ENCODE measurements at places on chromosomes 12 and 14.
A peak's percentile ranks its signal among the peaks of the same experiment; 100 is the strongest.

DNA sequence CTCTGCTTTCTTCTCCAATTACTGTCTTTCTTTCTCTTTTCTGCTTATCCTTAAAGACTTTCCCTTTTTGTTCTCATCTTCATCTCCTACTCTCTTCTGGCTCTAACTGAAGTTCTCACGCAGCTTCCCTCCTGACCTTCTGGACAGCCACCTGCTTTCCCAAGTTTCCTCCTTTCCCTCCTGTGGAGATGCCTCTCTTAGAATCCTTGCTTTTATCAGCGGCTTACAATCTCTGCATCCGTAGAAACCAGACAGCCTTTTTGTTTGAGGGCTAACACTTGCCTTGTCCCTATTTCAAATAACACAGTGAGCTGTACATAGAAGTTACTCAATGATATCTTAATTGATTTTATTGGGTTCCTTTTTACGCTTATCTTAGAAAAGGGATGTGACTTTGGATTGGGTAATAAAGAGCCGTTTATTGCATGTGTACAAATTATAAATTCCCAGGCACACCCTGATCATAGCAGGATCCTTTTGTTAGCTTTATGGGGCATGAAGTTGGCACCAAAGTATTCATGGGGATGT lies 2.1 kb upstream of the LGALS3 start:
- DNase-seq, result no peak

DNA sequence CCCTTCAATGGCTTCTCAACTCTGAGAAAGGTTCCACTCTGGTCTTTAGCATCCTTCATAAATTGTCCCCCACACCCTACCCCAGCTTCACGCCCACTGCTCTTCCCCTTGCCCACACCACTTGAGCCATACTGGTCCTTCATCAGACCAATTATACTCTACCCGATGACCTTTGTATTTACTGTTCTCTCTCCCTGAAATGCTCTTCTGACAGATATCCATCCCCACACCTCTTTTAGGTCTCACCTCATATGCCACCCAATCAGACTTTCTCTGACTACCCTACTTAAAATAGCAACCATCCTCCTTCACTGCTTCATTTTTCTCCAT lies 135.7 kb downstream of the MED13L start:
- no peak for DNase-seq

- no peak for DNase-seq
These were observed 593.7 kb downstream of the TMEM121 start for GRCh38 chr14:106120101-106120500.

- no peak for DNase-seq
These were observed 35.3 kb upstream of the TMTC1 start for GRCh38 chr12:29818916-29819623.

GRCh38 chr12:82398879-82399278 lies 40.5 kb downstream of the METTL25 start:
- DNase-seq, result no peak

DNA sequence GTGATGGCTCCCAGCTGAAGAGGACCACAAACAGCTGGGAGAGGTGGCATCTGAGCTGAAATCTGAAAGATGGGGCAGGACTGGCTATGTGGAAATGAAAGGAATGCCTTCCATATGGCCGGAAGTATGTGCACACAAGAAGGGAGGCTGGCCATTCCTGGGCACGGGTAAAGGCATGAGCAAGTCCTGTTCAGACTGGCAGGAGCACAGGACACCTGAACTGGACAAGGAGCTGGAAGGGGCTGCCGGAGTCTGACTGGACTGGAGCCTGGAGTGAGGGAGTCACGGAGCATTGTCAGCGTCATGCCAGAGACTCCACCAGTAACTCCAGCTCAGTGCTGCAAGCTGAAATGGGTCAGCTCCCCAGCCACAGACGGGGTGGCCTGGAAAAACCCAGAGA lies 11.9 kb upstream of the TC2N start:
- no peak for DNase-seq

GRCh38 chr12:25323581-25323982 lies 72.9 kb upstream of the KRAS start:
- no peak for DNase-seq

- no peak for DNase-seq
These were observed 186.2 kb downstream of the SYNE2 start for GRCh38 chr14:64038841-64039542.

GRCh38 chr12:84165998-84166571 lies 746.5 kb downstream of the SLC6A15 start:
- no peak for DNase-seq

DNA sequence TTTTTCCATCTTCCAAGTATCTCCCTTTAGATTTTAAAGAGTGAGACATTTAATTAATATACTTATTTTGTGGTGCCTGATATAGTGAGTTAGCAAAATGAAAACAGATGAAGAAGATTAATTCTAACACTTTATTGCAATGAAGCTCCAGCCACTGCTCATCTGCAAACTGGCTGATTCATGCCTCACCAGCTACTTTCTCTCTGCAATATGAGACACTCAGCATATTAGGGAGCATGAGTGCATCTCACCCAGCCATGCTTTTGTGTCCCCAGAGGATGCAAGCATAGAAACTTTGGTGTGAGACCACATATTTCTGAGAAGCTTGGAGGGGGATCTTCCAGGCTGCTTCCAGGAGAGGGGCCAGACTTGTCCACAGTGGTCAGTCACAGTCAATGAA lies 148.6 kb downstream of the BMP4 start:
- no peak for DNase-seq

DNA sequence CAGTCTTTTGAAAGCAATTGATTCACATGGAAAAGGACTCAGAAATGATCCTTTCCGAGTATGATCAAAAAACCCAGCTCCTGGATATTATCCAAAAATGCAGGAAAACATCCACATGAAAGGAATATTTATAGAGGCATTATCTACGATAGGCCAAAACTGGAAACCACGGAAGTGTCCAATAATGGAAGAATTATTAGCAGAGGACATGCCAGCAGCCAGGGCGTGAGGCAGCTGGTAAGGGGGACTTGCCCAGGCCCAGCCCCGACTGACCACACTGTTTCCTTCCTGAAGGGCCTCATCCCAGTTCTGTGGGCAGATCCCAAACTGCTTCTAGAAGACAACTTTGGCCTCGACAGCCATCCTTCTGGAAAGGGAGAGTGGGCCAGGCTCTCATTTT lies 20.5 kb downstream of the ACTN1 start:
- no peak for DNase-seq

DNA sequence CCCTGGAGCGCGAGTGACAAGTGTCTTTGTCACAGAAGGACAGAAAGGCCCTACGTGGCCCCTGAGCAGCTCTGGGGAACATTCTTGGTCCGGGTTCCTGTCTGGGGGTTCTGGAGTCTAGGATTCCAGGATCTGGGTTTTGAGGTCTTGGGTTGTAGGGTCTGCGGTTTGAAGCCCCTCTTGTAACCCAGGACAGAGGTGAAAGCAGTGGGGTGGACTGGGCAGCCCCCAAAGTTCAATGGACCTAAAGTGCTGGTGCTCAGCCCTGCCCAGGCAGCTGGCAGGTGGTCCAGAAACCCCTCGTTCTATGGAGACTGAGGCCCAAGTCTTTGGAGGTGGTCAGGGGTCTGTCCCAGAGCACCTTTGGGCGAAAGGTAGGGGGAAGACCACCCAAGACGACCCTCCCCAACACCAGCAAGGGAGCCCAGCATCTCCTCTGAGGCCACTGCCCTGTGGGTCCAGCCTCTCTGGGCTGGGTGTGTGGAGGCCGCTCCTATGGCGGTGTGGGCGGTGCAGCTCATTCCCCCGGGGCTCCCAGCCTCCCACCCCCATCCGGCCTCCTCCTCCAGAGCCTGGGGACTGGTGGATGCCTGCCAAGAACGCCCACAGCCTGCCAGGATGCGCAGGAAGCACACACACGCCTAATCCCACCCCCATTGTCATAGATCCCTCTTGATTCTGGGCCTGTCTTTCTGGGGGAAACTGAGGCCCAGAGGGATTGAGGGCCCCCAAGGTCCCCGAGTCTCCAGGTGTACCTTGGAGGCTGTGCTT lies 30.2 kb upstream of the ANKRD9 start:
- peak; percentile 77 for DNase-seq

DNA sequence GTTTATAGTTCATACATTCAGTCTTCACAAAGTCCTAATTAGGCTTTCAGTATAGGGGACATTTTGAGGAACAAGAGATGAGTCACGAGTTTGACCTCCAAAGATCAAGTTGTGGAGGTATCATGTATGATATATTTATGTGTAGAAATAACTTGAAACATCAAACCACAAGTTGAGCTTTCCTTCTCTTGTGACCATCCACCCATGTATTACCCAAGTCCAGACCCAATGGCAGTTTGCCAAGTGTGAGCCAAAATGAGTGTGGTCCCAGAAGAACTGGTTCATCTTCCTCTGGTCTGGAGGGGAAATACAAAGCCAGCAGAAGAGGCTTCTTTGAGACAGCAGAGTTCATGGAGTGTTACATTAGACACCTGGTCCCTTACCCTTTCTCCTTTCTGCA lies 104.9 kb downstream of the ATP23 start:
- DNase-seq, result no peak

DNA sequence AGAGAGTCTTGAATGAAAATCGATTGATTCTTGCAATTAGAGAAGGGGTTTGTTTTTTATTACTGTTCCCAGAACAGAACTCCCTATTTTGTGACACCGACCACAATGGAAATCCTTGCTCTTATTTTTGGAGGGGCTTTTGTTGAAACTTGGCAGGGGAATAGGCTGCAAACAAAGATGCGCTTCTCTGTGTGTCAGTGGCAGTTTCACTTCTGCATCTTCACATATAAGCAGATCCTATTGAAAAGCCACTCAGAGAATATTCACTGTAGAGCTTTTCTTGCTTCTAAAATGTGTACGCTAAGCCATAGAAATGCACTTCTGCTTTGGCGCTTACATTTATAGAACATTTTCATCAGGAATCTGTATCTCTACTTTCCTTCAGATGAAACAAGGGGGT lies 1822.4 kb upstream of the SEL1L start:
- no peak for DNase-seq

DNA sequence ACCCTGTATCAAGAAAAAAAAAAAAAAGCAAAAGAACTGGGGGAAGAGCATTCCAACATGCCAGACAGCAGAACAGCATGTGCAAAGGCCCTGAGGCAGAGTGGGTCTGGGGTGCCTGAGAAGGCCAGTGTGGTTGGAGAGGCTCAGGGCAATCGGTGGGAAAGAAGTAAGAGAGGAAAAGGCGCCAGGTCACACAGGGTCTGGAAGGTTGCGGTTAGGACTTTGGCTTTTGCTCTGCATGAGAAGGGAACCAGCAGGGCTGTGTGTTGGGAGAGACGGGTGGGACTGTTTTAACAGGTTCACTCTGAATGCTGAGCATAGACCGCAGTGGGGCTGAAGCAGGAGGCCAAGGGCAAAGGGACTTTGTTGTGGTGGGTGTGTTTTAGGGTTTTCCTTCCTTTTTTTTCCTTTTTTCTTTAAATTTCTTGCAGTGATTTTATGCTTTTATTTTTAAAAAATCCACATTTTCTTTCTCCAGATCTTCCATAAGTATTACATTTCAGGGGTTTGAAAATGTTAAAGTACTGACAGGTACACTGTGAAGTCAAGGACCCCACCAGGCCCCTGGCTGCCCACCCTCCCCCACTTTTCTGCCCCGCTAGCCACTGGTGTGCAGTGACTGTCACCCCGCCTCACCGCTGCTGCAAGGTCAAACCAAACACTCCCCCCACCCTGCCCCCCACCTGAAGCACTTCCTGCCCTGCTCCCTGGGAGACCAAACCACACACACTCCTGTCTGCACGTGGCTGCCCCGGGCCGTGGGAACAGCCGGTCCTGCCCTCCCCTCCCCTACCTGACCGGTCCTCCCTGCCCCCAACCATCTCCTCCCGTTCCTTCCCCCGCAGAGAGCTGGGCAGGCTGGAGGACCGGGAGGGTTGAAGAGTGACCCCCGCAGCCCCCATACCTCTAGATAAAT lies 30.0 kb downstream of the DTX1 start:
- DNase-seq, result no peak

DNA sequence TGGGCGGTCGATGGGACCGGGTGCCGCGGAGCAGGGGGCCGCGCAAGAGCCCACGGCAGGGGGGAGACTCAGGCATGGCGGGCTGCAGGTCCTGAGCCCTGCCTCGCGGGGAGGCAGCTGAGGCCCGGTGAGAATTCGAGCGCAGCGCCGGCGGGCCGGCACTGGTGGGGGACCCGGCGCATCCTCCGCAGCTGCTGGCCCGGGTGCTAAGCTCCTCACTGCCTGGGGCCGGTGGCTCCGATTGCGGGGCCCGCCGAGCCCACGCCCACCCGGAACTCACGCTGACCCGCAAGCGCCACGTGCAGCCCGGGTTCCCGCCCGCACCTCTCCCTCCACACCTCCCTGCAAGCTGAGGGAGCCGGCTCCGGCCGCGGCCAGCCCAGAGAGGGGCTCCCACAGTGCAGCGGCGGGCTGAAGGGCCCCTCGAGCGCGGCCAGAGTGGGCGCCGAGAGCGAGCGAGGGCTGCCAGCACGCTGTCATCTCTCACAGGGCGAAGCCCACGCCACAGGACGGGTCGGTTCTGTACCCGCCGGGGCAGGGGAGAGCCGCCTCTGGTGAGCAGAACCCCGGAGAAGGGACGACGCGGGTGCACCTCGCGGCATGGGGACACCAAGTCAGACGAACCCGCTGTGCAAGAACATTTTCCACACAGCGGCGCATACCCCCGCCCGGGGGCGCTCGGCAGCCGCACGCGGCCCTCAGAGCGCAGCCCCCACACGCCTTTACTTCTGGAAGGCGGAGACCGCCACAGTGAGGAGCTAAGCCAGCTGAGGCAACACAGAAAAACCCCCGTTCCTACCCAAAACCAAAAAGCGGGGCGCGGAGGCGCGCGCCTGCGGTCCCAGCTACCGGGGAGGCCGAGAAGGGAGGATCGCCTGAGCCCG lies 1.2 kb upstream of the SIVA1 start:
- no peak for DNase-seq

- DNase-seq, result no peak
These were observed 65.6 kb upstream of the CNOT2 start for GRCh38 chr12:70177631-70178030.

- DNase-seq, result no peak
These were observed 11.7 kb upstream of the OTX2 start for GRCh38 chr14:56821805-56822610.

DNA sequence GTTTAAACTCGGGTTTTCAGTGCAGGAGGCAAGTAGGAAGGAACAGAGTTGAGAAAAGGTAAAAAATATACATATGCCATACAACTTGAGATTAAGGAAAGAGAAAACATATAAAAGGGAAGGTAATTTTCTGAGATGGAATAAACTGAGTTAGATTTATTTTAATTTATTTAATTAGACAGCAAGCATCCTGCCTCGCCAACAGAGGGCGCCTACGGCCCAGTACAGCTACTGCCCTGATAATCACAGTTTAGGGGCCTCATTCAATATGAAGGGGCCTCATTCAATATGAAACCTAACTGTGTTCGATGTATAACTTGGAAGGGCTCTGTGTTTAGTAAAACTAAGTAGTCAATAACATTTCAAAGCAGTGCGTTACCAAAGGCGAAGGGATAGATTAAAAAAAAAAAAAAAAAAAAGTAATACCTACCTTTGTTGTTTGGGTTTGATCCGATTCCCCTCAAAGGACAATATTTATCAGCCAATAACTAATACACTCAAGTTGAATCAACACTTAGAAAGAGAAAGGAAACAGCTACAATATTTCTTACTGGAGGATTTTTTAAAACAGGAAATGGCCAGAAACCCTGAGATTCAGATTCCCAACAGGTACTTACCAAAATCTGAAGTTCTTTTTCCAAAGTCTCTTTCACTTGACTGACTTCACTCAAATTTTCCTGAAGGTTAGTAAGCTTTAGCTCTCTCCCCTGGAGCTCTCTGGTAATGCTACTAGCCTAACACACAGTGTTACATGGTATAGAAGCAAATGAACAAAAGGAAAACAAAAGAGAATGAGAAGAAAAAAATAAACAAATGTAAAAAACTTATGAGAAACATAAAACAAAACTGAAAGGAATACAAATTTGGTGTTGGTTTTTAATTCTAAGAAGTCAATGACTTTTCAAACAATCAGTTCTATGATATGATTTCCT lies 70.0 kb upstream of the VPS33A start:
- DNase-seq, result no peak
